CD8-positive, alpha-beta memory T cell (primary cell): ENCODE measurements at places on chromosomes 3 and 15. TPM values are rescaled to one million over a fixed set of nuclear protein-coding genes. Genes with fewer than 3 reads are reported as not detected.

PROK2 gene
- 0.28 TPM for total RNA-seq

SST gene
- not detected for total RNA-seq

MINAR1 gene
- total RNA-seq: 0.35 TPM

ZBTB47 gene
- 0.48 TPM for total RNA-seq

CPN2 gene
- not detected for total RNA-seq

TM4SF4 gene
- total RNA-seq: not detected

ROBO2 gene
- total RNA-seq: not detected

FEZF2 gene
- total RNA-seq: not detected

THAP10 gene
- 0.20 TPM for total RNA-seq

GRCh38 chr3:53817211-53817610, 29.0 kb downstream of the CHDH start:
- H3K4me3 ChIP-seq: no peak overlapping the region
- H3K4me1 ChIP-seq: no peaks in the 10 kb centered on the region
- DNase-seq: no peak
- no peak overlapping the region for H3K27ac ChIP-seq
- no peaks in the 10 kb centered on the region for H3K36me3 ChIP-seq
- H3K27me3 ChIP-seq: no peaks in the 10 kb centered on the region

GRCh38 chr15:34951993-34952392, 17.5 kb downstream of the AQR start:
- H3K36me3 ChIP-seq: peaks cover 7% of the 10 kb centered on the region
- no peak for DNase-seq
- H3K27me3 ChIP-seq: no peaks in the 10 kb centered on the region
- no peak overlapping the region for H3K27ac ChIP-seq

DNA sequence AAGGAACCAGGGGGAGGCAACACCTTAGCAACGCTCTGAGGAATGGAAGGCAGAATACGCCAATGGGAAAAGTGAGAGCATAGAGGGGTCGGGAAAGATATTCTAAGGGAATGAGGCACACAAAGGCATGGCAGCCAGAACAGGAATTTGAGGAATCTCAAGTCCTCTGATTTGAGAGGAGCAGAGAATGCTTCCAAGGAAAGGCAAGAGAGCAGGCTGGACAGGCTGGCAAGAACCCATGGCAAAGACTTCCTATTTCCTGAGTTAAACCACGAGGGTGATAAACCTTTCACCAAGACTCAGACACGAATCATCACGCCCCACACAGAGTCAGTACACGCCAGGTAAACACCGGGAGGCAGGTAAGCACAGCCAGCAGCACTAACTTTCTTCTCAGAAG, 109.8 kb downstream of the IGF2BP2 start:
- H3K36me3 ChIP-seq: no peaks in the 10 kb centered on the region
- H3K4me3 ChIP-seq: no peak overlapping the region
- H3K4me1 ChIP-seq: no peaks in the 10 kb centered on the region

DNA sequence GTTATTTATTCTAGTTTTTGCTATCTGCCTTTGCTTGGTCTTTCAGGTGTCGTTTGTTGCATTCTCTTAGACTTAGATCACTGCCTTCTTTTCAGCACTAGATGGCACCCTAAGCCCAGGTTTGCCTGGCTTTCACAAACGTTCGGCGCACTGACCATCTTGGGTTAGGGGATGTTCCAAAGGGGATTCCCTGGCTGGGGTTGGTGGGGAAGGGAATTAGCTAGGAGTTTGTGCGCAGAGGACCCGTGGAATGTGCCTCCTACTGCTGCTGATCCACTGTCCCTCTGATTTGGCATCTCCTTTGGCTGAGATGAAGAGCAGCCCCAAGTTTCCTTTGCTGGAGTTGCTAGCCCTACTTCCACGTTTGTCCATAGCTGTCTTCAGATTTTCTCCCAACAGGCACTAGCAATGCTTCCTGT, 33.9 kb downstream of the PFN2 start:
- no peak overlapping the region for H3K27ac ChIP-seq
- H3K27me3 ChIP-seq: no peaks in the 10 kb centered on the region
- DNase-seq: peak; percentile 53
- H3K4me1 ChIP-seq: peaks cover 4% of the 10 kb centered on the region
- H3K36me3 ChIP-seq: no peaks in the 10 kb centered on the region

DNA sequence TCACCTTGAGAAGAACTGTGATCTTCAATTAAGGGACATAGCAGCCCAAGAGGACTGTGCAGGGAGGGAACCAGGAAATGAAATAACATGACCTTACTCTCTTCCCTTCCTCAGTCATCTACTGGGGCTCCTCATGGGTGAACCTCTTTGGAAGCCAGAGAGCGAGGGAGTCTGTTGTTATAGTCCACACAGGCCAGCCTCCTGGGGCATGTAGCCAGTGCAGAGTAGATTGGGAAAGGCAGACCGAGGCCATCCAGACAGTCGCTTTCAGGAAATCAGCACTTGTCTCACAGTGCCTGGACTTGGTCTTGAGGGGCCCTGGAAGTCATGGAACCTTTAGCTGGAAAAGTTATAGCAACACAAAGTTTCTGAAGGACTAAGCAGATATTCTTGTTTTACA, 6.1 kb downstream of the CRTAP start:
- peaks cover 10% of the 10 kb centered on the region for H3K36me3 ChIP-seq
- DNase-seq: no peak
- no peak overlapping the region for H3K27ac ChIP-seq
- no peak overlapping the region for H3K4me3 ChIP-seq

GRCh38 chr15:29934251-29934650, 112.0 kb upstream of the TJP1 start:
- H3K36me3 ChIP-seq: no peaks in the 10 kb centered on the region
- H3K27me3 ChIP-seq: no peaks in the 10 kb centered on the region
- no peak for DNase-seq
- no peak overlapping the region for H3K4me3 ChIP-seq

GRCh38 chr3:33914731-33915379, 116.4 kb downstream of the PDCD6IP start:
- H3K27ac ChIP-seq: peak overlapping the region; percentile 34
- no peak overlapping the region for H3K4me3 ChIP-seq
- no peak for DNase-seq
- H3K4me1 ChIP-seq: no peaks in the 10 kb centered on the region
- no peaks in the 10 kb centered on the region for H3K36me3 ChIP-seq

DNA sequence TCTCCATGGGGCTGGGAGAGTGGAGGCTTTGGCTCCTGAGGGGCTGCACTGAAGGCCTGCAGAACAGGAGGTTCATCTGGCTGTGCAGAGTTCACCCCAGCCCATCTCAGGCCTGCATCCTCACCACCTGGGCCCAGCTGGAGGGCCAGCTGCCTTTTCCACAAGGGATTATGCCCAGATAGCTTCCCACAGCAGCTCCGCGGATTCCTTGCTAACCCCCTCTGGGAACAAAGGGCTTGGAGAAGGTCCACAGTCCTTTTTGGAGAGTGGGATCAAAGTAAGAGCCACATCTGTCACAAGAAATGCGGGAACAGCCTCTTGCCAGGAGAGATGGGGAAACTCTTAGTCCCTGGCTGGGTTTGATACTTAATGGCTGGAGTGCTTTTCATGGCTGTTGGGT, 164.7 kb upstream of the RGMA start:
- no peaks in the 10 kb centered on the region for H3K27me3 ChIP-seq
- no peaks in the 10 kb centered on the region for H3K36me3 ChIP-seq
- no peak overlapping the region for H3K27ac ChIP-seq
- no peak overlapping the region for H3K4me3 ChIP-seq
- DNase-seq: no peak

GRCh38 chr3:31448882-31449243, 83.9 kb upstream of the STT3B start:
- H3K4me1 ChIP-seq: peaks cover 10% of the 10 kb centered on the region
- H3K4me3 ChIP-seq: no peak overlapping the region
- H3K27me3 ChIP-seq: no peaks in the 10 kb centered on the region
- no peaks in the 10 kb centered on the region for H3K36me3 ChIP-seq

- no peak overlapping the region for H3K4me3 ChIP-seq
- H3K4me1 ChIP-seq: no peaks in the 10 kb centered on the region
- no peaks in the 10 kb centered on the region for H3K27me3 ChIP-seq
- peaks cover 32% of the 10 kb centered on the region for H3K36me3 ChIP-seq
- DNase-seq: no peak
- no peak overlapping the region for H3K27ac ChIP-seq
These were observed 28.1 kb downstream of the HACD3 start for GRCh38 chr15:65558336-65558735.

- H3K4me1 ChIP-seq: no peaks in the 10 kb centered on the region
- H3K27me3 ChIP-seq: no peaks in the 10 kb centered on the region
- H3K36me3 ChIP-seq: no peaks in the 10 kb centered on the region
- DNase-seq: no peak
- H3K4me3 ChIP-seq: no peak overlapping the region
These were observed 426.4 kb downstream of the NLGN1 start for GRCh38 chr3:173823911-173824460.

DNA sequence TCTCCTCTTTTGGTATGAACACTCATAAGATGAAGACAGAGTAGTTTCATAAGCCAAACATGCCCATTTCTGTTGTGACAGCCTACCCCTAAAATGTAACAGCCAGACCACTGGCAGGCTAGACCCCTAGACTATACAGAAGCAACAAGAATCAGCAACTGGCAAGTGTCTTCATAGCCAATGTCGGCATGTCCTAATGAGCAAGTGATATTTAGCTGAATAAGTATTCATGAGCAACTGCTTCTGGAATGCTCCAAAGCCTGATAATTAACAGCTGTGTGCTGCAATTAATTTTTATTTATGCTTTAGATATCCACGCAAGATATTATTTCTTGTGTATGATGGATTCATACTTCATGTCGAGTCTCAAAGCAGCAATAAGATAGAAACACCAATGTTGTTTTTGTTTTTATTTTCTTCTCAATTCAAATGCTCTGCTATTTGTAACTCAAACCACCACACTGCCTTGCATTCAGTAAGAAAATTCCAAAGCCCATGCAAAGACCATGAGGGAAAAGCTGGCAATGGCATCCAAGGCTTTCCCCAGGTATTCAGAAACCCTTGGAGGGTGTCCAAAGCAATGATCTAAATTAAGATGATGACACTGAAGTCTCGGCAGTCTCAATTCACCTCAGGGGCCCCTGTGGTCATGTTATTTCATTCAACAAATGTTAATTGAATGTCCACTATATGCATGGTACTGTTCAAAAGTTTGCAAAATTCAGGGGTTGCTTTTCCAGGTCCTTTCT, 167.7 kb upstream of the NECTIN3 start:
- H3K27me3 ChIP-seq: no peaks in the 10 kb centered on the region
- no peak overlapping the region for H3K27ac ChIP-seq
- no peak overlapping the region for H3K4me3 ChIP-seq
- no peaks in the 10 kb centered on the region for H3K4me1 ChIP-seq
- no peaks in the 10 kb centered on the region for H3K36me3 ChIP-seq

- H3K4me1 ChIP-seq: peaks cover 30% of the 10 kb centered on the region
- H3K27me3 ChIP-seq: no peaks in the 10 kb centered on the region
- no peaks in the 10 kb centered on the region for H3K36me3 ChIP-seq
- no peak overlapping the region for H3K4me3 ChIP-seq
These were observed 31.8 kb downstream of the GPR171 start for GRCh38 chr3:151171145-151171757.

GRCh38 chr3:151328298-151328995, 902 bp downstream of the P2RY13 start:
- H3K27me3 ChIP-seq: no peaks in the 10 kb centered on the region
- no peaks in the 10 kb centered on the region for H3K36me3 ChIP-seq
- DNase-seq: no peak
- no peak overlapping the region for H3K4me3 ChIP-seq
- no peaks in the 10 kb centered on the region for H3K4me1 ChIP-seq

GRCh38 chr15:73283366-73283962, 85.3 kb downstream of the HCN4 start:
- no peaks in the 10 kb centered on the region for H3K27me3 ChIP-seq
- DNase-seq: no peak
- H3K36me3 ChIP-seq: no peaks in the 10 kb centered on the region
- H3K27ac ChIP-seq: no peak overlapping the region
- no peak overlapping the region for H3K4me3 ChIP-seq
- no peaks in the 10 kb centered on the region for H3K4me1 ChIP-seq
